ENCODE measurements at places on chromosomes 3 and 15.
A peak's percentile ranks its signal among the peaks of the same experiment; 100 is the strongest.

GRCh38 chr3:36891701-36892160 lies 53.1 kb downstream of the TRANK1 start:
- DNase-seq = no peak

- DNase-seq = no peak
Measured at GRCh38 chr15:87355946-87356345, 900.6 kb downstream of the NTRK3 start.

DNA sequence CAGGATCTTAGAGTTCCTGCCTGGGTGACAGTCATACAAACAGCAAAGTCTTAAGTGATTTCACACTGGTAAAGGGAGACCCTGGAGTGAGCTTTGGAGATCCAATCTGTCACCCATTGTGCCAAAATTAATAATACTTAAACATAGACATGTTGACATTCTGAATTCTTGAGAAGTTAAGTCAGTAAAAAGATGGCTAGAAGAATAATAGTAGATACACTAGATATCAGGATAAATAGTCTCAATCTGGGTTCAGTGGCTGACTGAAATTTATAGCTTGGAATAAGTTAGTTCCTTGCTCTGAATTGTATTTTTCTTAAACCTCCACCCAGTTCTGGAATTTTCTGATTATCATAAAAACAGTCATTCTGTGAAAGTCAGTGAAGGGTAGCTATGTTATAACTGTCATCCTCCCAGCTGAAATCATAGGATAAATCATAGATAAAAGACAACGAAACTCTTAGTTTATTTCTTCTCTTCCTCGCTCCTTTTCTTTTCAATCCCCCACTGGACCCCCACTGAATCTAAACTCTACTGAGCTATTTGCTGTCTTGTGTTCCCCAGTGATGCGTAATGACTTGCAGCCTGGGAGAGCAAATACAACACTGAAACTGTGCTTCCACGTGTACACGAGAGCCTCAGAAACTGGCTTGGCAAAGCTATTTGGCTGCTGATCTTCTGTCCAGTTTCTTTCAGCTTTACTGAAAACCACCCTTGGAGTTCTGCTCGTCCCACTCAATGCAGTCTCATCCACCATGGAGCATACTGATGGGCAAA lies 175.4 kb upstream of the TP63 start:
- no peak for DNase-seq

- DNase-seq = no peak
Measured at GRCh38 chr3:14587740-14588360, 47.7 kb upstream of the GRIP2 start.

- DNase-seq = no peak
Measured at GRCh38 chr3:113685956-113686721, 10.3 kb downstream of the USF3 start.

GRCh38 chr3:52606373-52607085 lies 70.1 kb downstream of the UQCC5 start:
- no peak for DNase-seq

GRCh38 chr3:67018789-67019526 lies 20.9 kb downstream of the KBTBD8 start:
- no peak for DNase-seq

GRCh38 chr15:98506172-98506571 lies 142.2 kb upstream of the IGF1R start:
- DNase-seq = no peak

DNA sequence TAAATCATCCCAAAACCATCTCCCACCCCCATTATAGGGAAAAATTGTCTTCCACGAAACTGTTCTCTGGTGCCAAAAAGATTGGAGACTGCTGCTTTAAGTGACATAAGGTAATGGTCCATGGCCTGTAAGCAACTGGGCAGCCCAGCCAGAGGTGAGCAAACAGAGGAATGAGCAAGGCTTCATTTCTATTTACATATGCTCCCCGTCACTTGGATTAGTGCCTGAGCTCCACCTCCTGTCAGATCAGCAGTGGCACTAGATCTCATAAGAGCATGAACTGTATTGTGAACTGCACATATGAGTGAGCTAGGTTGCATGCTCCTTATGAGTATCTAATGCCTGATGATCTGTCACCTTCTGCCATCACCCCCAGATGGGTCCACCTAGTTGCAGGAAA lies 1159.8 kb upstream of the ALCAM start:
- no peak for DNase-seq

GRCh38 chr15:52136442-52136980 lies 23.9 kb upstream of the BCL2L10 start:
- DNase-seq = no peak

DNA sequence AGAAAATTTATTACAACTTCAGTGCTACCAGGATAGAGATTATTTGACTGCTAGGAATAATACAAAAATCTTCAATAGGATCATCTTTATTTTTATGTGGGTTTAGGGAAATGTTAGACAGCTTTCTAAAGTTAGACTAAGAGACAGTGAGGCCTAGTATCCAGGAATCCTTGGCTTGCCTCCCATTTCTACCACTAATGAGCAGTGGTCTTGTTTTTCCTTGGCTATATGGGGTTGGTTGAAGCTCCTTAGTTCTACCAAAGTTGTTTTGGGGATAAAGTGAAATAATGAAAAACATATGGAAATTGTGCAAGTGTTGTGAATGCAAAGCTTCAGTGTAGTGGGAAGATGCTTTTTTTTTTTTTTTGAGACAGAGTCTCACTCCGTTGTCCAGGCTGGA lies 16.8 kb downstream of the AP4E1 start:
- no peak for DNase-seq

GRCh38 chr3:30135190-30135589 lies 471.2 kb upstream of the TGFBR2 start:
- no peak for DNase-seq

DNA sequence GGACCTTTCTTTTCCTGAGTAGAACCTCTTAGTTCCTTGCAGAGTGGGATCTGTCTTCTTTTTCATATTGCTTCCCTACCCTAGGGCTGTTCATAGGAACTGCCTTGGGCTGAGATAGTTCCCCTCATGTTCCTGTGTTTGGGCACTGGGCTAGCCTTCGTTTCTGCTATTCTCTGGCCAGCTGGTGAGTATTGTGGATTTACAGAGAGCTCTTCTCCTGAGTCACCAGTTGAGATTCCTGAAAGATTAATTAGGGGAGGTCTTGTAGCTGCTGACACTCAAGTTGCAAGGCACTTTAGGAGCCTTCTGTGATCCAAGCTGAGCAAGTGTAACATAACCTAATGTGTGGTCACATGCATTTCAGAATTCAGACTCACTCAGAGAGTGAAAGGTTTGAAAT lies 30.7 kb downstream of the CHD2 start:
- DNase-seq = no peak

DNA sequence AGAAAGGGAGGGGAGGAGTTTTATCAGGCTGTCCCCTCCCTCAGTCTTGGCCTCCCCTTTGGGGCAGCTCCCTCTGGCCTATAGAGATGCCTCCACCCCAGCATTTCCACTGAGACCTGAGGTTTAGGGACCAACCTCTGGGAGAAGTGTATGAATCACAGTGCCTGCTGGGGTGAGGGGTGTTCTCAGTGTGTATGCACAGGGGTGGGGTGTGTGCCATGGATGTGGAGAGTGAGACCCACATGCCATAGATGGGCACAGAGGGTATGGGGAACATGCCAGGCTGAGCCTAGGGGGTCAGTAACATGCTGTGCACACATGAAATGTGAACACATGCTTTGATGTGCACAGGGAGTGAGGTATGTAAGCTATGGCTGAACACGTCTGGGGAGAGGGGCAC lies 12.4 kb upstream of the ANKRD63 start:
- no peak for DNase-seq

- no peak for DNase-seq
Measured at GRCh38 chr15:40567111-40567510, 2.0 kb upstream of the RPUSD2 start.

DNA sequence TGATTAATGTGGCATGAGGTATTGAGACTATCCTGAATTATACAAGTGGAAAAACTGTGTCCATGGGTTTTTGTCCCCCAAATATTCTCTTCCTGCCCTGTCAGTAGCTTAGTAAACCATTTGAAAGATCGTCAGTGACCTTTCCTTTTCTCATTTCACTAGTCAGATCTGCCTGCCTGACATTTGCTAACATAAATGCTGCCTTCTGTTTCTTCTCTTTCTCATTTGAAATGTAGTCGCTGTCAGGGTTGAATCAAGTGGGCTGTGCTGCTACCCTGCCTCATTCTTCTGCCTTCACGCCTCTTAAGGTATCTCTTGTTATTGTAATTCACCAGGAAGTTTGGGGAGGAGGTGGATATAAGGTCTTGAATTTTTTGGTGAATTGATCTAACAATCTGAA lies 67.5 kb downstream of the LRCH3 start:
- DNase-seq = no peak

DNA sequence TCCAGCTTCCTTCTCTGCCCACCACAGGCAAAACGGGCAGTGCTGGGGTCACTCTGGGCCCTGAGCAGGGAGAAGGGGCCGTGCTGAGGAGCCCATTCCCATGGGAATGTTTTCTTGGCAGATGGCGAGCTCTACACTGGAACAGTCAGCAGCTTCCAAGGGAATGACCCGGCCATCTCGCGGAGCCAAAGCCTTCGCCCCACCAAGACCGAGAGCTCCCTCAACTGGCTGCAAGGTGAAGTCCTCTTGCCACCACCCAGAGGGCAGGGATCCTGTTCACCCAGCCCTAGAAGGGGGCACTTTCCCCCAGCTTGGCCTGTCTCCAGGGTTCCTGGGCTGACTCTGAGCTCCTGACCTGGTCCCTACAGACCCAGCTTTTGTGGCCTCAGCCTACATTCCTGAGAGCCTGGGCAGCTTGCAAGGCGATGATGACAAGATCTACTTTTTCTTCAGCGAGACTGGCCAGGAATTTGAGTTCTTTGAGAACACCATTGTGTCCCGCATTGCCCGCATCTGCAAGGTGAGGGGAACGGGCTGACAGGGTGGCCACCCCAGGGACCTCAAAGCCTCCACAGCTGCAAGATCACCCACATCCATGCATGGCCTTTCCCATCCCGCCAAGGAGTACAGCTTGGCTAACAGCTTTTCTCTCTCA lies 12.4 kb downstream of the CIB1 start:
- peak; percentile 93 for DNase-seq

GRCh38 chr15:62128916-62129315 lies 36.2 kb downstream of the C2CD4B start:
- DNase-seq = no peak

- no peak for DNase-seq
Measured at GRCh38 chr3:15310491-15311370, 21.7 kb downstream of the SH3BP5 start.

- DNase-seq = no peak
Measured at GRCh38 chr3:38268522-38268921, 2.9 kb downstream of the SLC22A13 start.

GRCh38 chr3:53936347-53936746 lies 44.7 kb upstream of the SELENOK start:
- no peak for DNase-seq

- peak; percentile 35 for DNase-seq
Measured at GRCh38 chr3:142586803-142587406, 8.4 kb upstream of the ATR start.

DNA sequence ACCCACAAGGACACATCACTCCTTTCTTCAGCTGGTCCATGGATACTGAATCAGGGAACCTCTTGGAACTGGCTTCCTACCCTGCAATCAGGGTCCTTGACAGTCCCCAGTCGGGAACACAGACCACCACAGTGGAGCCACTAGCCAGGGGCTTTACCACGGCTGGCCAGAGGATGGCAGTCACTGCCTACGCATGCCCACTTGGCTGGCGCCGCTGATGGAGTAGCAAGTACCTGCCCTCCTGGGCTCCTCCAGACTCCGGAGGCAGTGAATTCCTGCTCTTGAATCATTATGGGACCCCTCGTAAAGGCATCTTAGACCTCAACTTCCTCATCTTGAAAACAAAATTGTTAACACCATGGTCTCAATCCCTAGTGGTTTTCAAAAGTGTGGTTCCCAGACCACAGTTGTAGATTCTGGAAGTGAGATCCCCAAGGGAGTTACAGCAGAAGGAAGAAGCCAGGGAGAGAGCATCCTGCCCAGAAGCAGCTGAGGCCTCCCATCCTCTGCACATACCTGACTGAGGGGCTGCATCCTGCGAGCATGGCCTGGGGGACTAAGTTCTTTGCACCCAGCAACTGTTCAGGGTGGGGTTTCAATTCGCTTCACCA lies 9.1 kb upstream of the SKIC8 start:
- DNase-seq = peak; percentile 58

DNA sequence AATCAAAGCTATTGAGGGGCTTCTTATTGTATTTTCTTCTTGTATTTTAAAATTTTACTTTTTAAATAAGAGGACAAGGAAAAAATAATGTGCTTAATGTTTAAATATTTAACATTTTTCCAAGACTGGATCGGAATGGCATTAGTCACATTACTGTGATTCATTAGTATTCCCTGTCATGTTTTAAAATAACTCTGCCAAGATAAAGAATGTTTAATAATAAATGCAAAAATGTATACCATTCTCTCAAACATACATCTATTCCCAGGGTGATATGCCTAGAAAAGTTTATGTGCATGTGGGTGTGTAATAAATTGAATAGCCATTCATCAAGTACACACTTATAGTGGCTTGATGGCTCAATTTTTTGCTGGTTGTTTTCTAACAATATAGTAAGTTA lies 936.1 kb downstream of the PLOD2 start:
- no peak for DNase-seq

- DNase-seq = no peak
Measured at GRCh38 chr3:58633157-58633865, 33.3 kb downstream of the FAM3D start.

GRCh38 chr3:151067158-151067557 lies 18.3 kb upstream of the MED12L start:
- no peak for DNase-seq

- DNase-seq = no peak
Measured at GRCh38 chr3:95394286-95394685, 1331.4 kb downstream of the NSUN3 start.

DNA sequence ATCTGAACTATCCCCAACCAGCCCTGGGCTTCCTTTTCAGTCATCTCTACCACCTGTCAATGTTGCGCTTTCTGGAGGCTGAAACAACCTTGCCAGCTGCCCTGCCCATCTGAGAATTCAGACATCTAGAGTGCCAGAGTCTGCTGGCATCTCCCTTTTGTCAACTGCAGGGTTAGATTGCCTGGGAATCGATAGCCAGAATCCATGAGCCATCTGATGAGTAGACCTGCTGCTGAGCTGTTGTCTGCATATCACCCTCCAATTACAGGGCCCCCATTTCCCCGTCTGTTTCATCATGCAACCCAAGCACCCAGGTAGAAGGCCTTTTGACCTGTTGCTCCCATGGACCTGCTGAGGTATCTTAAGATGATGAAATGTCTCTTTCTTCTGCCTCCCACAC lies 280.1 kb downstream of the EPHB1 start:
- no peak for DNase-seq

GRCh38 chr3:144923046-144923775 lies 951.6 kb downstream of the DIPK2A start:
- no peak for DNase-seq

- DNase-seq = no peak
Measured at GRCh38 chr3:12289524-12289923, 654 bp downstream of the PPARG start.

GRCh38 chr3:124924741-124925140 lies 9.8 kb downstream of the MUC13 start:
- no peak for DNase-seq

DNA sequence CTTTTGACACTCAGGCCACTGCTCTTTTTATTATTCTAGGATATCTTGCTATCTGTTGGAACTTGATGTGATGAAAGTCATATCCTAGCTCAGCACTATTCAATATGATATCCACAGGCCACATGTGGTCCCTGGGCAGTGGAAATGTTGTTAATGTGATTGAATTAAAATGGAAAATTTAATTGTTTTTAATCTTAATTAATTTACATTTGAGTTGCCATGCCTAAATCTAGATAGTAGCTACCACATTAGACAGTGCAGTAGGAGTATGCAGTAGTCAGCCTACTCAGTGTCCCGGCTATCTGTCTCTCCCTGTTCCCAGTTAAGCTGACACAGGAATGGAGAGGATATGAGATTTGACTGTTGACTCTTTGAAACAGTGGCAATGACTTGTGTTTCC lies 460.2 kb downstream of the GBE1 start:
- no peak for DNase-seq

Measured in D721Med (cell line).